Right lung (tissue), 10 donors: ENCODE measurements at places on chromosomes 12 and 14.

- DNase-seq = no peak
Measured at GRCh38 chr14:95289323-95290010, 30.2 kb downstream of the CLMN start.

DNA sequence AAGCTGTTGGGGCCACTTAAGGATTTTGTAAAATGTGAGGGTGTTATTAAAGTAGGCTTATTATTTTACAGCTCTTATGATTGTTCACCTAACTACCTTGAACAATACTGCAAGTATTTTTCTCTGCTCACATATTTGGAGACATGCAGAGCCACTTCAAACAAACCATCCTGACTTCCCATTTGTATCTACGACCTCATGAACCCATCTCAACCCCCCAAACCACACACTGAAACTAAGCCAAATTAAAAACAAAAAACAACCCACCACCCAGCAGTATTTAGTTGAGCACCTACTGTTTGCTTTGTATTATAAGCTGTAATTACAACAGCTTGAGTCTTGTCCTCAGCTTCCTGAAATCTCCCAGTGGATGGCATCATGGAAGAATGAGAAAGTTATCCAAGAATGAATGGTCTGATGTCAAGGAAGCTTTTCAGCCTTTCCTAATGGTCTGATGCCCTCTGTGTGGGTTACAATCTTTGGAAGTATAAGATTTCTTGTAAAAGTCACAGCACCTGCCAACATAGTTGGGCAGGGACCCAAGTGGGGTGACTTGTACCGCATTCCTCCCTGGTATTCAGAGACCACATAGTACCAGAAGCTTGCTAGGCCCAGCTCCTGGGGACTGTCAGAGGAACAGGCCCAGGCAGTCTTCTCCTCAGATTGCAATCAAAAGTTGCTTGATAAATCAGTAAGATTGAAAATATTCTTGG lies 416.6 kb downstream of the ZFP36L1 start:
- DNase-seq = no peak

GRCh38 chr12:104707794-104708558 lies 250.1 kb downstream of the SLC41A2 start:
- DNase-seq = no peak

DNA sequence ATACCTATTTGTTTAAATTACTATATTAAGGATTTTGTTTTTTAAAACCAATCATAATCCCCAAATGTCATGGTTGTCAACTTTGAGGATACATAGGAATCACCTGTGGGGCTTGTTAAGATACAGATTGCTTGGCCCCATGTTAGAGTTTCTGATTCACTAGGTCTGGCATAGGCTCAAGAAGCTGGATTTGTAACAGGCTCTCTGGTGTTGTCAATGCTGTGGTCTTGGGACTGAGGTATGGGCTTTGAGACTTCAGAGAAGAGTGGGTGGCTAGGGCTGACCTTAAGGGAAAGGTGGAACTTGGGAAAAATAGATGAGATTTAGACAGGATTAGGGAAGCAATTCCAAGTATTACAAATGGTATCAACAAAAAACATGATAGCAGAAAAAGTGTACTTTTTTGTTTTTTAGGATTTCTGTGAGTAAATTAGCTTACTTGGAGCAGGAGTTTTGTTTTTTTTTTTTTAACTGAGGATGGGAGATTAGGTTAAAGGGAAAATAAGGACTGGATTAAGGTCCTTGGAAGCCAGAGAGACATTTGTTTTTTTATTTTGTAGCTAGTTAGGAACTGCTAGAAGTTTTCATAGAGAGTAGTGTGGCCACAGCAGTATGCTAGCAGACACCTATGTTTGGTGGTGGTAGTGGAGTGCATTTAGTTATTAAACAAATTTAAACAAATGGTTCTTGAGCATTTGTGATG lies 88.6 kb downstream of the RAD51B start:
- DNase-seq = no peak
